Stimulated activated CD4-positive, alpha-beta T cell treated with anti-CD3 and anti-CD28 coated beads, TNF-alpha, amount 100 ng/mL, for 4 hours (primary cell): ENCODE measurements at places on chromosomes 2 and 18.

DNA sequence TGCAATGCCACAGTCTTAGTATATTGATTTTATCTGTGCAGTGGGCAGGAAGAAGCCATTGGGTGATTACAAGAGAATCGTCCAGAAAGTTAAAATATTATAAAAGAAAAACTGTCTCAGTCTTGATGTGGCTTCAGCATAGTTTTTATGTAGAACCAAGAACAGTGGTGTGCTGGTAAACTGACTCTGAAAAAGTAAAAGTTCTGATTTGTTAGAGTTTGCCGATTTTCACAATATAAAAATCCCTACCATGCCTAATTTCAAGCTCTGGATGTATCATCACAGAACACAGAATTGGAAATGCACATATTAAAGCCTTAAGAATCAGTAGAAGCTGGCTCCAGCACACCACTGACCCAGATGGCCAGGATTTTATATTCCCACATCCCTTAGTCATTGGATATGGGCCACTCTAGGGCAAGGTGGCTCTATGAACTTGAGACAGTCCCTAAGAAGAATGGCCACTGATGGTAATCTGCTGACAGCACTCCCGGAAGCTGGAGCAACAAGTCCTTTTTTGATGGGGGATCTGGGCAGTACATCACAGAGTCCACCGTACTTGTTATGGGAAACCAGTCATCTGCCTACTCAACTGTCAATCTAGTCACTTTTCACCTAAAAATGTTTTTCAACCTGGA is 9.3 kb upstream of the PLEKHM3 start:
- DNase-seq = no peak

GRCh38 chr2:146624430-146625160 is 1220.2 kb upstream of the ACVR2A start:
- DNase-seq = no peak

DNA sequence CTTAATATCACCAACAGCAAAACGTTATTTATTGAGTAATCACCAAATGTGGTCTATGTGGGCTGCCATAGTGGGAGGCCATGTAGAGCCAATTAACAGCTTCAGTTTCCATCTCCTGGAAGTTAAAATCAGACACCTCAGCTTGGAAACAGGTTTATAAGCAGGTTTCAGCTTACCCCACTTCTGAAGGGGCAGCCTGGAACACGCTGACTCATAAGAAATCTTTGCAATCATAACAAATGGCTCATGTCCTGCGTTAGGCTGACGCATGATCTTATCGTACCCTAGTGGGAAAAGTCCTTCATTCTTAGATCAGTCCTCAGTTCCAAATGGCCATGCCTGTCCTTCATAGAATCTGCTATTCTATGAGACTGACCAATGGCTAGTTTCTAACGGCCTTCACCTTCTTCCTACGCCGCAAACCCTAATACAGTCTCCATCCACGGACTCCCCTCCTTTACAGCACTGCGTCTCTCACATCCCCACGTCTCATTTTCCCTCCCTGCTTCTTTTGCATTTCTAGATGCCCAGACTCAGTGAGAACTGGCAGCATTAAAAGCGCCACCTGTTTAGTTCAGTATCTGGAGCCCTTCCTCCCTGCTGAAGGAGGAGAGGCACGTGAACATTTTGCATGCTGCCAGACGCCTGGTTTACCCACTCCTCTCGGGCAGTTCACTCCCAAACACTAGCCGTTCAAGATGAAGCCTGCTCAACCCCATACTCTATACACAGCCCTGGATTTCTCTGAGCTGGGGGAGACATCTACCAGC is 24.2 kb upstream of the BZW1 start:
- DNase-seq = no peak

DNA sequence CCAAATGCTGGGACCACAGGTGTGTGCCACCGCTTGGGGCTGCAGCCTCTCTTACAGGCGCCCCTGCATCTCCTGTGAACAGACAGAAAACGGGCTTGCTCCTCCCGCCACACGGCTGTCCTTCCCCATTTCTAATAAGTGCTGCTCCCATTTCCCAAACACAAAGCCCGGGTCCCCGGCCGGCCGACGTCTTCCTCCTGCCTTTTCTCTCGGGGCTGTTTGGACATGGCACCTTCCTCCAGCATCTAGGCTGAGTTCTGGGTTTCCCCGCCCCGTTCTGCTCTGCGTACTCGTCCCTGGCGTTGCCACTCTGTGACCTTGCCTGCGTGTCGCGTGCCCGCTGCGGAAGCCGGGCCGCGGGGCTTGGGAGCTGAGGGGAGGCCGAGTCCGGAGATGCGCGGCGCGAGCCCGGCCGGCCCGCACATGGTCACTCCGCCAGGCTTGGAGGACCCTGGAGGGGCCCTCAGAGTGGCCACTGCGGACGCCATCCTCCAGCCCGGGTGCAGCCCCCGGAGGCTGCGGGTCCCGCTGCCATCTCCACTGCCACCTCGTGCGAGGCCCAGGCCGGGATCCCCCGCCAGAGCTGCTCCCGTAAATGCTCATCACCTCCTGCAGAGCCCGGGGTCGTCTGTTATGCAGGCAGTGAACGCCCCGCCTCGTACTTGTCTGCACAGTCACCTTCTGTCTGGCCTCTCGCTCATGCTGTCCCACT is 26.3 kb downstream of the PRELID3A start:
- DNase-seq = no peak

GRCh38 chr2:232626584-232626983 is 6.8 kb upstream of the EFHD1 start:
- DNase-seq = no peak

GRCh38 chr2:31956312-31956711 is 54.5 kb downstream of the MEMO1 start:
- no peak for DNase-seq

DNA sequence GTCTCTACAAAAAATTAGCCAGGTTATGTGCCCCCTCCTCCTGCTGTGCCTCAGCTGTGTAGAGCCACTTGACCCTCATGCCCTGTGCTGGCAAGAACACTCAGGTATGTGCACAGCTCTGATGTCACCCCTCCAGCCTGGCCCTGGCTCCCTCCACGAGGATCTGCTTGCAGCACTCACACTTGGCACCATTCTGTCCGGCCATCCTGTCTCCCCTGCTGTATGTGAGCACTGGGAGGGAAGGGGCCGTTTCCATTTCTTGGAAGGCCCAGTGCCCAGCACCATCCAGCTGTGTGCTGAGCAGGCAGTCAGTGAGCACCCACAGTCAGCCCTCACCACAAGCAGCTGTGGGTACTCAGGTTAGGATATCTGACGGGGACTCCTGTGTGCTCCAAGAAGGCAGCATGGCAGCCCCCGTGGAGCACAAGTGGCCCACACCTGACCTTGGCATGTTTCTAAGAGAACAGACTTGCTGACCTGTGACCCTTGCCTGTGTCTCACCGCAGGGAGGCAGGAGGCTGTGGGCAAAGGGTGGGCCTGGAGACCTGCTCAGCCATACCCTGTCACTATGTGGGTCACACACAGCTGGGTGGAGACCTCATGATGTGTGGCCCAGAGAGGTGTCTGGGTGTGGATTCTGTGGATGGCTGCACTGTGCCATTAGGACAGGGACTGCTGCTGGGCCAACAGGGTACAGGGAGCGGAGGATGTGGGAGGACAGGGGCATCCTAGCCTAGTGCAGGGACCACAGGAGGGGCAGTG is 31.5 kb downstream of the USP34 start:
- no peak for DNase-seq
